ENCODE measurements at places on chromosomes 13 and 19.

DNA sequence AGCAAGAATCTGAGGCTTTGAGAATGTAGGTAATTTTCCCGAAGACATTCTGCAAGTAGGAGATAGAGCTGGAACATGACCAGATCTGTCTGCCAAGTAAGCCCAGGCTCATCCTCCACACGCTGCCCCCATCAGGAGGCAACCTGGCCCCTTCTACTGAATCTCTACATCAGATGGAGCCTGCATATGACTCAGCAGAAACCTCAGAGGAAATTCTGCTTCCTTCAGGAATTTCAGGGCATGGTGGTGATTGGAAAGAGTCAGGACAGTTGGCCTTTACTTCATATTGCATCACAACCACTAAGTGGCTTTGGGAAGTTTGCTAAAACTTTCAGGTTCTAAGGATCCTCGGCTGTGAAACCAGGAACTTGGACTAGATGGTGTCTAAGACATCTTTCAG is 85.2 kb downstream of the LRRC63 start:
- DNase-seq: peak; percentile 57

GRCh38 chr19:3007975-3008374 is 21.1 kb downstream of the TLE2 start:
- no peak for DNase-seq

GRCh38 chr13:23386533-23386932 is 47.0 kb downstream of the SACS start:
- DNase-seq: no peak

DNA sequence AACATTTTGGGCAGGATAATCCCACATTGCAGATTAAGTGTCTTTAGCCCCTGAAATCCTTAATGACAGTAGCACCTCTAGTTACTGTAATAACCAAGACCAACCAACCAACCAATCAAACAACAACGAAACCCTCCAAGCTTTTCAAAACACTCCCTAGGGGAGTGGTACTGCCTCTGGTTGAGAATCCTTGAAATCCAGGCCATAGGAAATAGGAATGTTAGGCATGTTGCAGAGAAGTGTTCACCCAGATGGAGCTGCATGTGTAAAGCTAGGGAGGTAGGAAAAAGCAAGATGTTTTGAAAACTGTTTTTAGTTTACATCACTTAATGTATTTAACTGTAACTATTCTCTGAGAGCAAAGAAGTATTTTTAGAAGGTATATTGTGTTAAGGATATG is 4.5 kb downstream of the LACC1 start:
- no peak for DNase-seq

- no peak for DNase-seq
Observed at GRCh38 chr13:91948736-91949135, 550.3 kb downstream of the GPC5 start.

DNA sequence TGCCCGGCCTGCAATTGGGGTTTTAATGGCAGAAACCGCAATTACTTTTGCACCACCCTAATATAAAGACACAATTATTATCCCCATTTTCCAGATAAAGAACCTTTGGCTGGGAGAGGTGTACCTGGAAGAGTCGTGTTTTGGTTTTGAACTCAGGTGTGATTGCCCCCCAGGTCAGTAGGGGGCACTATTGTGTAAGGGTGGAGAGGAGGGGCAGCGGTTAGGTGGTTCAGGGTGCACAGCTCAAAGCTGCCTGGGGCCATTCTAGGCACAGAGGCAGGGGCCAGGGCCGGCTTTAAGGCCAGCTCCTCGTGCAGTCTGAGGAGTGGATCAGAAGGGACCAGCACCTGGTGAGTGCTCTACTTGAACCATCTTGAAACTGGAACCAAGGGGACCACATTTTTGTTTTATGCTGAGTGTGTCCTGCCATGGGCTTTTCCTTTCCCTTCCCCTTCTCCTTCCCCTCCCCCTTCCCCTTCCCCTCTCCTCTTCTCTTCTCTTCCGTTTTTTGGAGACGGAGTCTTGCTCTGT is 5.8 kb upstream of the FCGRT start:
- DNase-seq: peak; percentile 83

- peak; percentile 52 for DNase-seq
Observed at GRCh38 chr19:19405971-19406877, 749 bp downstream of the GATAD2A start.

DNA sequence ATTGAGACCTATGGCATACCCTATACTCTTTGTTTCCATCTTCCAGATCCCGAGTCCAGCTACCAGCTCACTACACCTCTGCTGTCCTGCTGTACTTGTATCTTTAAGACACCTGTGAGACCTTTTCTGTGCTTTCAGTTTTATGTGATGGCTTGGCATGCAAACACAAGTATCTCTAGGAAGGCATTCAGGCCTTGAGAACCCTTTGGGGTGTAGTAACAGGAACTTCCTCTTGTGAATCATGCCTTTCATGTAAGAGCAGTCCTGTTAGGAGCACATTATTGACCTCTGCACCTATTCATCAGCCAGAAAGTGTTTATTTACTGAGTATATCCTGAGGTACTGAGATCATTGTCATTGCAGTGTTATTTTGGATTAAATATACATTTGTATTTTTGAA is 87.0 kb upstream of the HTR2A start:
- DNase-seq: peak; percentile 68

DNA sequence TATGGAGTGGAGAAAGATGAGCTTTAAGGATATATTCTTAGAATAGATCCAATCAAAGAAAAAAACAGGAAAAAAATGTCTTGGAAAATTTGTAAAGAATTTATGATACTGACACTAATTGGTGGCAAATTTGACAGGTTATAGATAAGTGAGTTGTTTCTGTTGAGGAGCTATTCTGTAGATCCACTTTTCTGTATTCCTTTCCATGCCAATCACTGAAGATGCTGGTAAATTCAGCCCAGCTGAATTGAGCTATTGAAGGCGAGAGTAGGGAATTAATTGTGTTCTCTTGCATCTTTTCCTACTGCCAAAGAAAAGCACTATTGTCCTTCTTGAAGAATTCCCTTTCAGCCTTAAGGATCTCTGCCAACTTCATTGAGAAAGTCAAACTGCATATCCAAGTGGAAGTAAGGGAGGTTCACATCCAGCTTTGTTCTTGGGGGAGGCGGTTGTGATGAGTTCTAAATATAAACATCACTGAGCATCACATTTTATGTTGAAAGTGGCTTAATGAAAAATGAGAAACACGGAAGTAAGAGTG is 113.1 kb downstream of the PCDH9 start:
- DNase-seq: no peak

- no peak for DNase-seq
Observed at GRCh38 chr13:114088234-114088633, 44.2 kb downstream of the RASA3 start.

- DNase-seq: peak; percentile 47
Observed at GRCh38 chr13:108306860-108307259, 37.3 kb downstream of the TNFSF13B start.

DNA sequence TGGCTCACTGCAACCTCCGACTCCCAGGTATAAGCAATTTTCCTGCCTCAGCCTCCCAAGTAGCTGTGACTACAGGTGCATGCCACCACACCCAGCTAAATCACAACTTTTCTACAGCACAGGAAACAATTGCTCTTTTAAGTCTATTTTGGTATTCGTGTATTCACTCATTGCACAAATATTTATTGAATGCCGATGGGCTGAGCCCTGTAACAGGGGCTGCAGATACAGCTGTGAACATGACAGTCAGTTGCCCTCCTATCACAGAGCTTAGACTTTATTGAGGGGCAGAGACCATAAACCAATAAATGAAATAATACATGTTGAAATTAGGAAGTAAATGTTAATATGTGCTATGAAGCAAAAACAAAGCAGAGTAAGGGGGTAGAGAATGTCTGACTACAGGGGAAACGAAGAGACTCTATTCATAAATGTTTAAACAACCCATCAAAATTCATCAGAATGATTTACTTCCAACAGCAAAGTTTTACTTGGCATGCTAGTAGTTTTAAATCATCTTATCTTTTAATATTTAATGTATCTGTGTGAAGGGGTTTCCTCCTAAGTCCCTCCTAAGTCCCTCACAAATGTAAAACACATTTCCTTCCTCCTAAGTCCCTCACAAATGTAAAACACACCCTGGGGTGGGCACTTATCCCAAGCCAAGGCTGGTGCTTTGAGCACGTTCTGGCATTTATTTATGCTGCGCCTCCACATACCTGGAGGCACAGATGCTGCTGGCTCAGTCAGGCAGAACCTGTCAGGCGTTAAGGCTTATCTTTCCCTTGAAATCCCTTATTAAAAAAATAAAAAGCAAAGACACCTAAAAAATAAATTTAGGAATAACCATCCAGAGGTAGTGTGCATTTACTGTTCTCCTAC is 140.8 kb downstream of the MIPEP start:
- no peak for DNase-seq

All from suppressor macrophage treated with lipopolysaccharide for 1 hour (primary cell).